ENCODE measurements at places on chromosomes 1 and 21.
A peak's percentile ranks its signal among the peaks of the same experiment; 100 is the strongest.

DNA sequence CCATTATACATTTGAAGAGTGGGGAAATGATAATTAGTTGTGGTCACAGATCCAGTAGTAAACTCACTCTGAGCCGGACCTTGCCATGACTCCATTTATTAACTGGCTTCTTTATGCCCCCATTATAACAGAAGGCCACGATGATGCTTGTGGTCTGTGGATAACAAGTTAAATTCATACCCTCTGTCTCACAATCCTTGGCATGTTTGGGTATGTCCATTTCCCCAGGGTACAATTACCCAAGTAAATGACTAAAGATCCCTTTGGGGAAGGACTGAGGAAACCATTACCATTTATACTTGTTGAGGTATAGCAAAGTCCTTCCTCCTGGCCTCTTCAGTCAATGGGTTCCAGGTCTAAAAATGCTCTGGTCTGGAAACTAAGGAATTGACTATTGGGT lies 7.3 kb upstream of the USP1 start:
- no peak for DNase-seq

DNA sequence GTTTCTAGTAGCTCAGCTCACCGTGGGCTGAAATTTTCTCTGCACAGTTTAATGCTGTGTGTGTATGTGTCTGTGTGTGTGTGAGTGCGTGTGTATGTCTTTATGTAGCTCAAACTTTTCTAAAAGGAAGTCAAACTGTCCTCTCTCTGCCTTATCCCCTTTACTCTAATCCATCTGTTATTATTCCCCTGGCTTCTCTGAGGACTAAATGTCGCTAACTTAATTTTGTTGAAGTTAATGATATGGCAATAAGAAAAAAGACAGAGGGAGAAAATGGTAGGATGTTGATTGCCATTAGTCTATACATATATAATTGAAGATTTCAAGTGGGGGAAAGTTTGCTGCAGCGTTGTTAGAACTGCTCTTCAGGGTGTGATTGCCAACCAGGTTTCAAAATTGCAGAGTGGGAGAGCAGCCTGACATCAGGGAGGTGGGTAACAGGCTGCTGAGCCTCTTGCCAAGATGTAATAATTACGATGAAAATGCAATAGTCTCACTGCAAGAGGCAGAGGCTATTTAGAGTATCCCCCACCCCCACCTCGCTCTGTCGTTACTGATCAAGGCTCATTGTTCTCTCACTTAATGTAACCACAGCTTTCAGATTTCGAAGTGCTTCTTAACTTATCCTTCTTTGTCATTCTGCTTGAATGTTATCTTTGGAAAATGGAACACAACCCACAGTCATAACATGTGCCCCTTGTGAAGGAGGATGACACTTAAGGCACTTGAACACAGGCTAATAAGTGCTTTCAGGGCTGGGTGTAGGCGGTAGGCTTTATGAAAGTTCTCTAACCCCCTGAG lies 559.0 kb upstream of the PLXNA2 start:
- DNase-seq: no peak

GRCh38 chr1:109198745-109199144 lies 15.0 kb upstream of the SARS1 start:
- no peak for DNase-seq

- no peak for DNase-seq
Measured at GRCh38 chr1:185636848-185637247, 97.3 kb upstream of the HMCN1 start.

DNA sequence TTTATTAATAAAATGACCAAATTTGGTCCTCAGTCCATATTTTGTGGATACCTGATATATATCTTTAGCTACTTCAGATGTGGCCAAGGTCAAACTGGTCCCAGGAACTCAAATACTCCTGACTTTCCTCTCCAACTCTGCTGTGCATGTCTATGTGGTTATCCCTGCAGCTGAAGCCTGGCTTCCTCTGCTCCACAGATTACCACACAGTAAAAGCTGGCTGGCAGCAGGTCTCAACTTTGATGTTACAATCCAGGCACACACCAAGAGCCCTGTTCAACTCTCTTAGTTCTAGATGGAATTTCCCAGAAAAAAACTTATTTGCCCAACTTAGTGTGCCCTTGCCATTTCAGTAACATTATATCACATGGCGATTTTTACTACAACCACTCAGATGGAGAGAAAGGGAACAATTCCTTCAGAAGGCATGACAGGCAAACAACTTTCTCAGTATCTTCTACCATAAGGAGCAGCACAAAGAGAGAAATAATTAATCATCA lies 479.5 kb downstream of the PLPP3 start:
- DNase-seq: no peak

GRCh38 chr1:93365813-93366212 lies 20.1 kb downstream of the DR1 start:
- no peak for DNase-seq

DNA sequence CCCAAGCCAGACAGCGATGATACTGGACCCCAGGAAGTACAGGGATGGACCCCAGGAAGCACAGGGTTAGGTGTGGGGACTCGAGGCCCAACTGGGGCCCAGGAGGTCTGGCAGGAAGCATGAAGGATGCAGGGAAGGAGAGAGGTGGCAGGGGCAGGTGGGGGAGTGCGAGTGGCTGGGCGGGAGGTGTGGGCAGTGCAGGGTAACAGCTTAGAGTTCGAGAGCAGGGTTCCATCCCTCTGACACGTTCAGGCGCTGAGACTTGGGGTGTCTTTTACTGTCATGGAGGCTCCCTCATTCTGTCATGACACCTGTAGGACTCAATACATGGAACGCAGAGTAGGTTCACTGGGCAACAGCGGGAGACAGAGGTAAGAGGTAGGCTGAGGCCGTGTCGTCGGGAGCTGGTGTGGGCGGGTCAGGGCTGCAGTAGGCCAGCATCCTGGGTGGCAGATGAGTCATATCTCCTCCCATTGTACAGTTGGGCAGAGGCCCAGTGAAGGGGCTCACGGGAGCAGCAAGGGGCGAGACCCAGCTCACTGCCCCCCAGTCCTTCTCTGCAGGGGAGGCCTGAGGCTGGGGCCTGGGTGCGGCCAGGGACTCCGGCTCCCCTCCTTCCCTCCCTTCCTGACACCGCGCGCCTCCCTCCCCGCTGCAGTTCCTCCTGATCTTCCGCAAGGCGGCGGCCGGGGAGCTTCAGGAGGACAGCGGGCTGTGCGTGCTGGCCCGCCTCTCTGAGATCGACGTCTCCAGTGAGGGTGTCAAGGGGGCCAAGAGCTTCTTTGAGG lies 11.6 kb upstream of the CTRC start:
- peak; percentile 37 for DNase-seq

DNA sequence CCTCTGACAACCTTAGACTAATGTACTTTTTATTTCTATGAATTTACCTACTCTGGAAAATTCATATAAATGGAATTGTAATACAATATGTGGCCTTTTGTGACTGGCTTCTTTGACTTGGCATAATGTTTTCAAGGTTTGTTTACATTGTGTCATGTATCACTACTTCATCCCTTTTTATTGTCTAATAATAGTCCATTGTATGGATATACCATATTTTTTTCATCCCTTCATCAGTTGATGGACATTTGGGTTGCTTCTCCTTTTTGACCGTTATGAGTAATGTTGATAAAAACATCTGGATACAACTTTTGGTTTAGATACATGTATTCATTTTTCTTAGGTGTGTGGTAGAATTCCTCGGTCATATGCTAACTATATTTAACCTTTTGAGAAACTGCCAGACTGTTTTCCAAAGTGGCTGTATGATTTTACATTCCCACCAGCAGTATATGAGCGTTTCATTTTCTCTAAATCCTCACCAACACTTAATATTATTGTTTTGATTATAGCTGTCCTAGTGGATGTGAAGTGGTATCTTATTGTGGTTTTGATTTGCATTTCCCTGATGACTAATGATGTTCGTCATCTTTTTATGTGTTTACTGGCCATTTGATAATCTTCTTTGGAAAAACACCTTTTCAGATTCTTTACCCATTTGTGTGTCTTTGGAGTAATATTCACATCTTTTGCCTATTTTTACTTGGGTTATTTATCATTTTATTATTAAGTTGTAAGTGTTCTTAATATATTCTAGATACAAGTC lies 3.5 kb downstream of the RO60 start:
- no peak for DNase-seq

GRCh38 chr1:199995096-199995685 lies 32.3 kb upstream of the NR5A2 start:
- DNase-seq: no peak

DNA sequence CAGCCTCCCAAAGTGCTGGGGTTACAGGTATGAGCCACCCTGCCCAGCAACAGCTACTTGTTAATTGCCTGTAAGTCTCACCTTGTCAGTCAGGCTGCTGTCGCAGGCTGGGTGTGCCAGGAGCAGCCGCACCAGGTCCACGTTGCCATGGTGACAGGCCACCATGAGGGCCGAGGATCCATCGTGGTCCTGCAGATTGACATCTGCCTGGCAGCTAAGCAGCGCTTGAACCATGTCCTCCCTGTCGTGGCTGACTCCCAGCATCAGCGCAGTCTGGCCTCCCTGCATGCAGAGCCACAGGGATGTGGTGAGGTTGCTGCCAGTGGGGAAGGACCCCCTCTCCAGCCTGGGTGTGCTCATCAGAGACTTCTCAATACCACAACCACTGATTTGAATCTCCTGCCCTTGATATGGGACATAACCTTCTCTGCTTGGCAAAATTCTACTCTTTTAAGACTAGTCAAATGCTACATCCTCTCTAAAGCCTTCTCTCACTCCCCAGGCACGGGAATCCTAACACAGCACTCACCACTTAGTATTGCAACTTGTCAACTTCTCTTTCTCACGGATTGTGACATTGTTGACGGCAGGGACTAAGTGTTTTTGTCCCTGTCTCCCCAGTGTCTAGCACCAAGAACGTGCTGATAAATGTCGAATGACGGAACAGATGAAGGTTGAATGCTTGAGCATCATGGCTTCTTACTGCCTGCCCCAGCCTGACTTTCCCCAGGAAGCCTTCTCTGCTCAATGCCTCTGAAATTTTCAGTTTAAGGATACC lies 52.9 kb downstream of the L1TD1 start:
- no peak for DNase-seq

DNA sequence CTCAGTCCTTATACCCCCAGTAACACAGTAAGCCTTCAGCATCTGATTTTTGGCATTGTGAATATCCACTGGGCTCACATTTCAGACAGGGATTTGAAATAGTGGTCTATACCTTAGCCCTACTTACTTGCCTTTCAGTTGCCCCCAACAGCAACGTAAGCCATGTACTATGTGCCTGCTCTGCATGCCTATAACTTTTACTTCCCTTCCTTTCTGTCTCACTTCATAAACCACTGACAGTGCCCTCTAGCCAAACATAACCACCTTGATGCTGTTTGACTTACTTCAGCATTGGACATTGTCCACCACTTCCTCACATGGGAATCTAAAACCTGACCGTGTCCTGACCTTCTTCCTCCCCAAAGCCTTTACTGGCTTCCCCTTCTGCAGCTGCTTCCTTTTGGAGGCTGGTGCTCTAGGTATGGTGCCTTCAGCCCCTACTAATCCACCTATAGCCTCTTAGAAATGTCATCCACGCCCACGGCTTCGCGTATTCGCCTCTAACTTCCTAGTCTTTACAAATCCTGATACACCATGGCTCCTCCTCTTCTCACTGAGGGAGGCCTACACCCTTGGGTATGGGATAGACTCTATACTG lies 3.6 kb upstream of the ZNF672 start:
- no peak for DNase-seq

DNA sequence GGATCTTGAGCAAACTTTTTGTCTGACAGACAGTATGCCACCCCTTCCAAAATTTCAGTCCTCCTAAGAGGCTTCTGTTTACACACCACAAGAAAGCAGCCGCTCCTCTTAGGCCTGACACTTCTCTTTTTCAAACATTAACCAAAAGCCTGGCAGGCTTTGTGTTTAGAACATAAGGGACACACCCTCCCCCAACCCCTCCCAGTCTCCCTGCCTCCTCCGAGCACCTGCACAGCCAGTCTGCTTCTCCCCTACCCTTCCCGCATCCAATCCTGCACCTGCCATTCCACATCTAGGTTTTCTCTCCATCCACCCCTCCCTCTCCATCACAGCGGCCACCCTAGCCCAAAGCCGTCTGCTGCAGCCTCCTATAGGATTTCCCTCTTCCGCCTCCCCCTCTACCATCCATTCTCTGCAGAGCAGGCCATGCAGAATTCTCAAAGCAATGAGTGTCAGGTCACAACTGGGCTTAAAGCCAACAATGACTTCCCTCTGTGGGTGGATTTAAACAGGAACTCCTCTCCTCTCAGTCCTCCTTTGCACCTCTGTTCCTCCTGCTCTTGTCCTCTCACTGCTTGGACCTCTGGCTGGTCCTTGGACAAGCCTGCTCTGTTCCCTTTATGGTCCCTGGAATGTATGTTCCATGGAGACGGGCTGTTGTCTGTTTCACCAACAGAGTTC lies 478.2 kb downstream of the NPHP4 start:
- DNase-seq: no peak

DNA sequence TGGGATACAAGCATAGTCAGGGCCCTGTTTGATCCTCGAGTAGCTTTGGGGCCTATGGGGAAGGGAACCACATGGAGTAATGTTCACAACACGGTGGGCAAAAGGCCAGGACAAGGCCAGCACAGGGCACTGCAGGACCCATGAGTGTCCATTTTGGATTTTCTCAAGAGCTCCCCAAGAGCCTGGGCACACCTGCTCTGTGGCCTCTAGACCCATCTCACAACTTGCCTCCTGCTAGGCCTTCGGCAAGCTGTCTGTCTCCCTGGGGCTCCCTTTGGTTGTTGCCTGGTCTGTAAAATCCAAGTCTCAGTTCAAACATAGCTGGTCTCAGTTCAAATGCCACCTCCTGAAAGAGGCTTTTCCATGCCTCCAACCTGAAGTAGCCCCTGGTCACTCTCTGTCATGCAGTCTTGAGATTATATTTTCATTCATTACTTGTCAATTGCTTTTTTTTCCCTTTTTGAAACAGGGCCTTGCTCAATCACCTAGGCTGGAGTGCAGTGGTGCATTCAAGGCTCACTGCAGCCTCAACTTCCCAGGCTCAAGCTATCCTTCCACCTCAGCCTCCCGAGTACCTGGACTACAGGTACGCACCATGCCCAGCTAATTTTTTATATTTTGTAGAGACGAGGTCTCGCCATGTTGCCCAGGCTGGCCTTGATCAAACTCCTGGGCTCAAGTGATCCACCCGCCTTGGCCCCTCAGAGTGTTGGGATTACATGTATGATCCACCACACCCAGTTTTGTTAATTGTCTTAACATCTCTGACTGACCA lies 107.4 kb downstream of the MATN1 start:
- DNase-seq: no peak
